Inflammatory macrophage treated with lipopolysaccharide for 1 hour (primary cell): ENCODE measurements at places on chromosomes 3 and 15.

DNA sequence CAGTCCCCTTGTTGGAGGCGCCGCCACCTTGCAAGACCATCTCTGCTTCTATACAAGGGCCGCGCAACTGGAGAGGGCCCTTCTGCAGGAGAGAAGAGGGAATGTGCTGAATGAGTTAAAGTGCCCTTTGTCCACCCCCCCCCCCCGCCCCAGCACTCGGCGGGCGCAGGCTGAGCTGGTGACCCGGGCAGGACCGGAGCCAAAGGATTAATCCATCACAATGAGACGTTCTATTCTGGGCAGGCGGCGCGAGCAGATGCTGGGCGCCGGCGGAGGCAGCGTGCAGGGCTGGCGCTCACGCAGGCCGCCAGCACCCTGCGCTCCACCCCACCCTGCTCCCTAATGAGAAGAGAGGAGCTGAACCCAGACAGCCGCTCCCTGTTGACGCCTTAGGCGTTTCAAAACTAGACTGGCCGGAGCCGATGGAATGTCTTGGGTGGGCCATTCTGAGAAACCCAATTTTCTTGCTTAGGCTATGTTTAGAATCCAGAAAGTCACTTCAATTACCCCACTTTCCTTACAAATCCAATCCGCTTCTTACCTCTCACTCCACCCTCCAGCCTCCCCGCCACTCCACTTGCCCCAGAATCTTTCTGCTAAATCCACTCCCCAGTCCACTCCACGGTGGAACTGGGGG lies 32.9 kb downstream of the GJD2 start:
- DNase-seq = no peak

- DNase-seq = no peak
Observed at GRCh38 chr3:15316998-15317435, 15.4 kb downstream of the SH3BP5 start.

DNA sequence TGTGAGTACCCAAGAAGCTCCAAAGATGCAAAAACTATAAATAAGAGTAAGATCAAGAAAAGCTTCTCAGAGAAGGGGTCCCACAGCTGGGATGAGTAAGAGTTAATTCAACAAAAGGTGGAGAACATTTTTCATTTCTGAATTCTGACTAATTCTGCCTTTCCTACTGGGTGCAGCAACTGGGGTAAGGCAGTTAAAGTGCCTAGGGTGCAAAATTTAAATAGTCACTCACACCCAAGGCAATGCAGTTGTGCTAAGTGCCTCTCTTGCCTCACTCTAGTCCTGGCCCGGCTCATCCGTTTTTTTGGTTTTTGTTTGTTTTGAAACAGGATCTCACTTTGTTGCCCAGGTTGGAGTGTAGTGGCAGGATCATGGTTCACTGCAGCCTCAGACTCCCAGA lies 240.2 kb downstream of the TP63 start:
- DNase-seq = no peak

- DNase-seq = no peak
Observed at GRCh38 chr15:57422113-57422754, 45.9 kb downstream of the CGNL1 start.

GRCh38 chr3:47954567-47954966 lies 61.6 kb downstream of the MAP4 start:
- DNase-seq = no peak

DNA sequence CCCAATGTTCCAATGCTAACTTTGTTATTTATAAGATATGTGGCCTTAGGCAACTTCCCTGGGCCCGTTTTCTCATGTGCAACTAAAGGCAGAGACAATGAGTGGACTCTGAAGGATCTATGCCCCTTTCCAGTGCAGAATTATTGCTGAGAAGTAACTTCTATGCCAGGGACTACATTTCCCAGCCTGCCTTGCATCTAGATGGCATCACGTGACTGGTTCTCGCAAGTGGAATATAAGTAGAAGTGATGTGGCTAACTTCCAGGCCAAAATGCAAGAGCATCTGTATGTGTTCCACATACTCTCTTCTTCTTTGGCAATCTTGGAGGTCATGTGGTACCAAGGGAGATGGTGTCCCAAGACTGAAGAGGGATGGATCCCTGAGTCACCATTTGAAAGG lies 674.4 kb downstream of the NTRK3 start:
- DNase-seq = no peak

DNA sequence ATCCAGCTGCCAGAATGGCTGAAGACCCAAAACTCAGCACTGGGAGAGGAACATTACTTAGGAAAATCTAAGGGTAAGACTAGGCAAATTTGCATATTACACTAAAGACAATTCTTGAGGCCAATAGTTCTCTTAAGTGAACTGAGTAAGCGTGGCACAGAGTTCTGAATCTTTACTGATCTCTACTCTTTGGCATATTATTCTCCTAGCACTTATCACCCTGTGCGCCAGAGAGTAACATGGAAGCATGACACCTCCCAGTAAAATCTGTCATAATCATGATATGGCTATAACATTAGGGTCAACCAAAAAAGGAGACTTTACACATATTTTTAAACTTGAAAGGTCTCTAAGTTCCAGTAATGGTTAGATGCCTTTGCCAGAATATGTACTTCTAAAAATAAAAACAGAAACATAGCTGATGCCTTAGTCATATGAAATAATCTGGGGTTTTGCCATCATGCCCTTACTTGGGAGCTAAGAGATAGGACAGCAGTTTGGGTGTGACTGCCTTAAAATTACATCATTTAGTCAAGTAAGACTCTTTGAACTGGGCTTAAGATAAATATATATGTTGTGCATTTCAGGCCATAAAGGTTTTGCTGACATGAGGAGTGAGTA lies 290.5 kb downstream of the PLCL2 start:
- no peak for DNase-seq

- peak; percentile 35 for DNase-seq
Observed at GRCh38 chr3:124272605-124273151, 280.8 kb upstream of the ROPN1 start.

- no peak for DNase-seq
Observed at GRCh38 chr15:65695081-65695480, 73.3 kb downstream of the SLC24A1 start.

GRCh38 chr15:68548364-68548763 lies 30.4 kb upstream of the CORO2B start:
- no peak for DNase-seq

DNA sequence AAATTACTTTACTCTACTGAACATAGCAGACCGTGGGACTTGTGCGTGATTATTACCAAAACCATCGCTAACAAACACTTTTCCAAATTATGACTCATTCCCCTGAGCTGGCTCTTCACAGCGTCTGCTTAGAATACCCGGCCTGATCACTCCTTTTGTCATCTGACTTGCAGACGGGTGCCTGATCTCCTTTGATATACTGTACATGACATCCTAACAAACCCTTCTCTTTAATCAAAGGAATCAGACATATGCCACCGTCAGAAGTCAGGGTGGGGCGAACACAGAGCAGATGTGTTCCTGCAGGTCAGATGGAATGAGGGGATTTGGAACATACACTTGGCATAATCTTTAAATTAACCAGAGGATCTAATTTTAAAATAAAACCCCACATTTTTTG lies 48.5 kb upstream of the SH3GL3 start:
- no peak for DNase-seq

GRCh38 chr3:36796161-36796560 lies 31.8 kb upstream of the DCLK3 start:
- DNase-seq = no peak

DNA sequence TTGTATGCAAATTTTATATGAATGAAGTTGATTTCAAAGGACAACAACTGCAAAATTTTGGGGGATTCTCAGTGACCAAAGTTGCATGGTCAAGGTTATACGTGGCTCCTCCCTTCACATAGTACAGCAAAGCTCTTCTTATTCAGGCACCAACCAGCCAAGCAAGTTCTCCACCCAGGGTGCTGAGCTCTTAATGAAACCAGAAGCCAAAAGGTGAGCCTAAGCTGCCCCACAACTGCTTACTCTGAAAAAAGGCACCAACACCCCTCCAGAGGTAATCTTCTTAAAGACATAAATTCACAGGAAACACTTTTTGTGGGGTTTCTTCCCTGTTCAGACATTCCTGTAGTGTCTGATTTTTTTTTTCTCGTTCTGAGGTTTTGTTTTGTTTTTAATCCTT lies 106.1 kb upstream of the GMNC start:
- no peak for DNase-seq

DNA sequence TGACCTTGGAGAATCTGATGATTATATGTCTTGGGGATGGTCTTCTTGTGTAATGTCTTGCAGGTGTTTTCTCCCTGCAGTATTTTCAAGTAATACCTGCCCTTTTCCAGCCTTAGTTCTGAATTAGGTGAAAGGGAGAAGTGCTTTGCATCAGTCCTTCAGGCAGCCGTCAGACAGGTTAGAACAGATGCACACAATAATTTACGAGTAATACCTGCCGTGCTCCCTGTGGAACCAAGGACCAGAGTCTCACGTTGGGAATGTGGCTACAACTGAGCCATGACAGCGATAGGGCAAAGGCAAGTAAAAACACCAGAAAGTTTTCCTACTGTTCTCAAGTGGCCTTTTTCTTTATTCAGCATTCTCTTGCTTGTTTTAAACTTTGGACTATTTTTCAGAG lies 69.1 kb downstream of the CHCHD6 start:
- DNase-seq = no peak

DNA sequence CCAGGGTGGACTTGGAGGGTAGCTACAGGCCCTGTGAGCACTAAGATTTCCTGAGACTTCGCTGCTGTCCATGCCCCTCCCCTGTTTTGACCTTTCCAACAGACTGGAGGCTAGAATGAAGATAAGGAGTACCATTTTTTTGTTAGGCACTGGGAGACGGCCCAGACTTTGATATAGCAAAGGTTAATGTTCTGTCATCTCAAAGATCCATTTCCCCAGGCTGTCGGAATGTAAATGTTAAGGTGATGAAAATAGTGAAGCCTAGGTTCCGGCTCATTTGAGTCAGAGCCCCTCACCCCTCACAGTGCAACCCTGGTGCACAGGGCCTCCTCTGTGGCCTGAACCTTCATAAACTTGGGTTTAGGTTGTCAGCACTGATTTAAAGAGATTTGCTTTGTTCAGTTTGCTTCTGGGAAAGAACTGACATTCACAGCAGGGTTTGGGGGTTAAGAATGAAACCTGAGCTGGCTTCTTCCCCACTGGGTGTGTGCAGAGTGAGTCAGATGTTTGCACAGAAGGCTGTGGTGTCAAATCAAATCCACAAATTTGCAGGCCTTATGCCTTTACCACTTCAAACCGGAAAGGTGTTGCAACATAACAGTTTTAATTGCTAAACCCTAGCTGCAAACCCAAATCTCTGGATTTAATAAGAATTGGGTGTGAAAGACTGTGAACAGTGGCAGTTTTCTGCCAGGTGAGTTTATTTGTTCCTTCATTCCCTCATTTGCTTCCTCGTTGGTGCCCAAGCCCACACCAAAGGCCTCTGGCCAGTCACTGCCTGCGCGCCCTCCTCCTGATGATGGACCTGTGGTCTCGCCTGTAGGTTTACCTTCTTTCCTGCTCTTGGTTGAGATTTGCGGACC lies 20.6 kb upstream of the KCTD6 start:
- peak; percentile 80 for DNase-seq

DNA sequence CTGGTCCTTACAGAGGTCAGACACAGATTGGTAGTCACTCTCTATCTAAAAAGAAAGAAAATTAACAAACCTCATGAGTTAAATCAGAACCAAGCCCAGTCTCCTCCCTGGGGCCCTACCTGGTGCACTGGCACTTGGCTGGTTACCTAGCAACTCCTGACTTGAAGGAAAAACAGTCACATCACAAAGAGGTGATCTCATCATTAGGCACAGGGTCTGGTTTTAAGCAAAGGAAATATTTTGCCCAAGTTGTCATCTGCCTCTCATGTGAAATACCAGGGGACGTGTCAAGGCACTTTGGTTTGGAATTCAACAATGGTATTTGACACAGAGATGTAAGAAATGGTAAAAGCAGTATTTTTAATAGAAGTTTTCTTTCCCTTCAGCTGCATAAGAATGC lies 47.7 kb upstream of the FMN1 start:
- DNase-seq = no peak

DNA sequence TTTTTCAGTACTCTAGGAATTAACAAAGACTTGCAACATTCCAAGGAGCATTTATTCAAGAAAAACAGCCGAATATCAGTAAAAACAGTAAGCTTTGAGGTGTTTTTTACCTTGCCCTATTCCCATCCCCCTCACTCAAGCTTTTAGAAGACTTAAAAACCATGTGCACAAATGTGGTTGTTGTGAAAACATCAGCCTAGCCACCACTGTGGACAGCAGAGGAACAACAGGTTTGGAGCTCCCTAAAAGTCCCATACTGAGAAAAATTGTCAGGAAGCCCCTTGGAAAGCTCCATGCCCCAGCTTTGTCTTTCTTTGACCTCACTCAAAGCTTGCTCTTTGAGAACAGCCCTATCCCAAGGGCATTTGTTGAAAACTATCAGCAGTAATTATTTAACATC lies 34.7 kb upstream of the RSL24D1 start:
- DNase-seq = no peak

GRCh38 chr3:157373783-157374182 lies 62.9 kb upstream of the PTX3 start:
- DNase-seq = no peak
